Stimulated activated CD4-positive, alpha-beta T cell treated with anti-CD3 and anti-CD28 coated beads, Interleukin-4, amount 100 ng/mL, for 24 hours (primary cell): ENCODE measurements at places on chromosomes 4 and X.

DNA sequence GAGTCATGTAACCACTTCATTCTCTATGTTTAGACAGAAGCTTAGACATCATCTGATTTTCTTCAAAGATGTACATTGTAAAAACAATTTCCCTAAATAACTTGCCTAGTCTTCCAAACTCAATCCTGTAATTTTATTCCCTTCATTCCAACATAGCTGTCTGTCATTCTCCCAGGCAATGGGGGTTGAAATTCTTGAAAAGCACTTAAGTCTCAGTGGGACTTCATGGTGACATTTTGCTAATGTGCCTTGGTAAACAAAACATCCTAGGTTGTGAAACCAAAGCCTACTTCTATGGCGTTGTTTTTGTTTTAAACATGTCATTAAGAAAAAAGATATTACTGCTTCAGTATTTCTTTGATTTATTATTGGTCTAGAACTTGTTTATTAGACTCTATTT, 122.0 kb upstream of the NRK start:
- no peak for DNase-seq

DNA sequence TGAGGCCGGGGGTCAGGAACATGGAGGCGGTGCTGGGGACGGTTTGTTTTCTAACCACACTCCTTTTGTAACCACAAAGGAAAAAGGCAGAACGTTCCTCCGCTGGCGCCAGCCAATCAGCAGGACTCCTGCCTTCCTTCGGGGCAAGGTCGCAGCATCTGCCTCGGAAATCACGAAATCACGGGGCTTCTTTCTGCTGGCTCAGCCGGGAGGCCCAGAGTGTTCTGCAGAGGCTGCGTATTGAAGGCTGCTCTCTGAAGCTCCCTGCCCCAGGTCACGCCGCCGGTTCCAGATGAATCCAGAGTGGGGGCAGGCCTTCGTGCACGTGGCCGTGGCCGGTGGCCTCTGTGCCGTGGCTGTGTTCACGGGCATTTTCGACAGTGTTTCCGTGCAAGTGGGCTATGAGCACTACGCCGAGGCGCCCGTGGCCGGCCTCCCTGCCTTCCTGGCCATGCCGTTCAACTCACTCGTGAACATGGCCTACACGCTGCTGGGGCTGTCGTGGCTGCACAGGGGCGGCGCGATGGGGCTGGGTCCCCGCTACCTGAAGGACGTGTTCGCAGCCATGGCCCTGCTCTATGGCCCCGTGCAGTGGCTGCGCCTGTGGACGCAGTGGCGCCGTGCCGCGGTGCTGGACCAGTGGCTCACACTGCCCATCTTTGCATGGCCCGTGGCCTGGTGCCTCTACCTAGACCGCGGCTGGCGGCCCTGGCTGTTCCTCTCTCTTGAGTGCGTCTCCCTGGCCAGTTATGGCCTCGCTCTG, 9.4 kb downstream of the TMEM187 start:
- DNase-seq: peak; percentile 60

- no peak for DNase-seq
Measured at GRCh38 chr4:62670514-62670913, 1470.4 kb downstream of the ADGRL3 start.

DNA sequence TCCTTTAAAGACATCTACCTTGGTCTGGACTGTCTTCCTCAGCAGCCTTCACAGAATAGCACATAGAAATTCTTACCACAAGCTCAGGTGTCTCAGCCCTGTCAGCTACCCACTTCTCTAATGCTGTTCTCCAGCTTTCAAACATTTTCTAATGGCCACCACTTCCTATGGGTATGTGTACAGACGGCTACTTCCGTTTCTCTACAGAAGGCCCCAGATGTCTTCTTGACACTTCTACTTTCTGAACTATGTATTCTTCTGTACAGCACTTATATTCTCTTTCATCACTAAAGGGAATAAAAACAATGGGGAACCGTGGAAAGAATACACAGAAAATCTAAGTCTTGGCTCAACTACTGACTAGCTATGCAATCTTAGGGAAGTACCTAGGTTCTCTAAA, 13.3 kb downstream of the OPHN1 start:
- DNase-seq: no peak

GRCh38 chr4:32396507-32397070, 1676.4 kb downstream of the PCDH7 start:
- no peak for DNase-seq

GRCh38 chr4:138639018-138639741, 376.4 kb upstream of the NOCT start:
- no peak for DNase-seq

- DNase-seq: no peak
Measured at GRCh38 chrX:118522230-118522926, 26.8 kb downstream of the DOCK11 start.

- DNase-seq: no peak
Measured at GRCh38 chr4:173684223-173684622, 154.2 kb upstream of the HAND2 start.

GRCh38 chr4:48844843-48845242, 14.0 kb downstream of the OCIAD1 start:
- DNase-seq: no peak

DNA sequence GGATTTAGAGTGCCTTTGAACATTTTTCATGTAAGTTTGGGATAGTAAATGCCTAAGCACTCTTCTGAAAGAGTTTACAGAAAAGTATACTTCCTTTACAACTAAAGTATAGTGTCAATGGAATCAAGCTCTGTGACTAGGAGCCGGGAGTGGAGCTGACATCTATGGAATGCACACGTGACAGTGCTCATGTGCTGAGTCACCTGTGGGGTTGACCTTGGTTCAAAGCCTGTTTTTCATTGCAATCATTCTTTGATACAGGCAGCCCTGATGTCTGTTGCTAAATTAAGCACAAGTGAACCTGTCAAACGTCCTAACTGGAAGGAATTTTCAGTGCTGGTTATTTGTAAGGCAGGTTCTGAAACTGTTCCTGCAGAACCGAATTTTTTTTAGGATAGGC, 82.5 kb downstream of the GPAT3 start:
- DNase-seq: no peak

GRCh38 chr4:10118048-10119004, 1.7 kb upstream of the WDR1 start:
- DNase-seq: peak; percentile 39

DNA sequence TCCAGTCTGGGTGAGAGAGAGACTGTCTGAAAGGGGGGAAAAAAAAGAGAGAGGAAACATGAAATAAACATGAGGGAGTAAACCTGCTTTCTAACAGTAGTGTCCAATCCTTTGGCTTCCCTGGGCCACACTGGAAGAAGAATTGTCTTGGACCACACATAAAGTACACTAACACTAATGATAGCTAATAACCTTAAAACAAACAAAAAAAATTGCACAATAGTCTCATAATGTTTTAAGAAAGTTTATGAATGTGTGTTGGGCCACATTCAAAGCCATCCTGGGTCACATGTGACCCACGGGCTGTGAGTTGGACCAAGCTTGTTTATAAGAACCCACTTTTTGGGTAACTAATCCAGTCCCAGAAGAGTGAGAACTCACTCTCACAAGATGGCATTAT, 30.3 kb downstream of the PDS5A start:
- DNase-seq: no peak

GRCh38 chr4:2799971-2800690, 7.2 kb downstream of the SH3BP2 start:
- DNase-seq: no peak

- no peak for DNase-seq
Measured at GRCh38 chr4:147360301-147360700, 120.6 kb upstream of the EDNRA start.

DNA sequence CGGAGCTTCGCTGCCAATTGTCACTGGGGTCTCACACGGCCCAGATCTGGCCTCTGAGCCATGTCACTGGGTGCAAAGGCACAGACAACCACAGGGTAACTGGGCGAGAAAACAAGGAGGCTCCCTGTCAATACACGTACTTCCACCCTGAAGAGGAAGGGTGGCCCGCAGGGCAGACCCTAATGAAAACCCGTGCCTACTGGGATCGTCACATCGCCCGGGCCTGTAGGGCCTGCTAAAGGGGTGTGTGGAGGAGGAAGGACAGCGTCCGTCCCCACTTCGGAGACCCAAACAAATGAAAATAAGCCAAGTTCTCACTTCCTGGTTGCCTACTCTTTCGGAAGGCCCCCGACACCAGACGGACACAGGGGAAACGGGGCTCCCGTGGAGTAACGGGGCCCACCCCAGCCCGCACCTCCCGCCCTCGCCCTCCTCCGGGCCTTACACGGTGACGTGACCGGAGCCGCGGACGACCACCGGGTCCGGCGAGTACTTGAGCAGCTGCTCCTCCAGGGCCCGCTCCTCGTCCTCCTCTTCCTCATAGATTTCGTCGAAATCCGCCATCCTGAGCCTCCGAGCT, 578 bp downstream of the CHIC2 start:
- peak; percentile 32 for DNase-seq

DNA sequence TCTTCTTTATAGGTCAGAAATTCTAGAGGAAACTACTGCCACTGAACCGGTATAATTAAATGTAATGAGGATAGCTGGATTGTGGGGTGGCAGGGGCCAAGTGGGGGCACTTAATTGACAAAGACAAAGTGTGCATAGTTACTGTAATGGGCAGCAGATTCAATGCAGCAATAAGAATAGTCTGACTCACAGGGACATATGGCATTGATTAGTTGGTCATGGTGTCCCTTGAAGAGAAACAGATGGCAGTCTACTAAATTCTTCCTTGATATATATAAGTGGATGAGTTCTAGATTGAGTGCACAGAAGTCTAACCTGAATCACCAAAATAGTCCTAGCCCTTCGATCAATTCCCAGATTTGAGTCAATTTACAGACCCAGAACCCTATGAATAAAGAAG, 31.6 kb downstream of the ETDC start:
- DNase-seq: no peak

DNA sequence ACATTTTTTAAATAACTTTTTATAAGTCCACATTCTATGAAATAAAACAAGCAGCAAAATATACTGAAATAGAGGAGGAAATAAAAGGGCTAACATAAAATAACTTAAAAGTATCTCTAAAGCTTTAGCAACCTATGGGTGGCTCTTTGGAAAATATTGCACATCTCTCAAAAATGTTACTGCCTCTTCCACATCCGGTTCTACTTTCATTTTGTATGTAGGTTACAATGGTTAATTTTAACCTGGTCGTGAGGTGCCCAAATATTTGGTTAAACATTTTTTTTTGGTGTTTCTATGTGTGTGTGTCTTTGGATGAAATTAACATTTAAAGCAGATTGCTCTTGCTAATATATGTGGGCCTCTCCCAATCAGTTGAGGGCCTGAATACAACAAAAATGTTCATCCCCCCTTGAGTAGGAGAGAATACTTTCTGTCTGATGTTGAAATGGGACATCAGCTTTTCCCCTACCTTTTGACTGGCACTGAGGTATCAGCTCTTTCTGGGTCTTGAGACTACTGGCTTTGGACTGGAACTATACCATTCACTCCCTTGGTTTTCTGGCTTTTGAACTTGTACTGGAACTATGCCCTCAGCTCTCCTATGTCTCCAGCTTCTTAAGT, 353.0 kb downstream of the ADAM29 start:
- DNase-seq: no peak

GRCh38 chrX:134600714-134601113, 57.6 kb downstream of the PLAC1 start:
- no peak for DNase-seq

GRCh38 chr4:7151668-7152227, 40.6 kb upstream of the SORCS2 start:
- no peak for DNase-seq

DNA sequence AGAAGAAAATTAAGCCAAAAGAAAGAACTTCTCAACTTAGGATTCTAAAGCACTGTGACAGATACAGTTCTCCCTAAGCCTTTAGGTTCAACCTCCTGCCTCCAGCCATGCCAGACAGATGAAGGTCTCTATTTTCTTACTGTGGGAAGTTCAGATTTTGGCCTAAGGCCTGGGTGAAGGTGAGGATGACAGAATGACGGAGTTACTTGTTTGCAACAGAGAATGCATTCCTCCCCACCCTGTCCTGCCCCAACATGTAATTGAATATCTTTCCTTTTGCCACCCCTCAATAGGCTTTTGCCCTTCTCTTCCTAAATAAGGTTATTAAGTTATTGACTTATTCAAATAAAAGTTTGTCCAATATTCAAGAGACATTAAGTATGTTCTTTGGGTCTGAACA, 25.6 kb downstream of the SLC16A2 start:
- no peak for DNase-seq

DNA sequence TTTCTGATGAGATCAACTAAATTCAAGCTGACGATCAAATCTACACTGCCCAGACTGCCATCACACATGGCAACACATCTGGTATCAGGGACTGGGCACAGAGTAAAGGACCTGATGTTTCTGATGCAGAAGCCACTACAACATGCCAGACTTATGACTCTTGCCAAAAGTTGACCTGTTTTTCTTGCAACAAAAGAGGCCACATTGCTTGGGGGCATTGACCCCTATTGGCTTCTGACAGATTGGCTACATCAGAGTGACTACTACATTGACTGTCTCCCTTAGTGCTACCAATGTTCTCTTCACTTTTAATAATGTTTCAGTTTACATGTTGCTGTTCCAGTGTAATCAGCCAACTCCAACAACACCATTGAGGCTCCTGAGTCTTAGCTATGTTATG, 15.3 kb upstream of the SMIM10 start:
- no peak for DNase-seq

DNA sequence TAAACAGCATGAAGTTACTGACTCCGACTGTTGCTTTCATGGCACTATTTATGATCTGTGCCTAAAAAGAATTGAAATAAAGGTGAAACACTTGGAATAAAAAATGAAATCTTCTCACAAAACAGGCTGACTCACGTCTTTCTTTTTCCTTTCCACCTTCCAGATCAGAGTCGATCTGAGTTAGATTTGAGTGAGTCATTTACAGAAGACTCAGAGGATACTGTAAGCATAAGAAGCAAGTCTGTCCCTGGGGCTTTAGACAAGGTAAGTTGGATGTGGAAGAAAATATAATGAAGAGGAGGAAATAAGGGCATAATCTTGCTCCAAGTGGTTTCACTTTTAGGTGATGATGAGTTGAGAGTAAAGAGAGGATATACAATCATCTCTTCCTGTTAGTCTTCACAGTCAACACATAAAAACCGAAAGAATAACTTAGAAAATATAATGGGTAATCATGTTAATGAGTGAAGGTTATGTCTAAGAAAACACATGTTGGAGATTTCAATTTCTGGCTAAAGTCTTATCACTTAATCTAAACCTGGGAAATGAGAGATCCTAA, 89.7 kb downstream of the SYTL5 start:
- DNase-seq: no peak

DNA sequence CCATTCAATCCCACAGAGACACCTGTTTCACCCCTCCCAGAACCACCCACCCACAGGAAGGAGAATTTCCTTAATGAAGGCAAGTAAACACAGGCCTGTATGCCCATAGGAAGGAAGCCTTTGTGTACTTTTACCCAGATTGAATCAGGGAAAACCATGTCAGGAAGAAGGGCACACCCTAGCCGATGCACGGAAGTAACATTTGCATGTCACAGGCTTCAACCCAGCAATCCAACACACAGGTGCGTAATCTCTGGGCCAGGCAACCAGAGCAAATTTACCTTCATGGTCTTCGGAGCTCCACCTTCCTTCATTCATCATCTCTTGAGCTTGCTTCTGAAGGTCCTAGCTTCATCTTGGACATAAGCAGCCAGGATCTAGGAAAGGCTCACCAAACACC, 206.3 kb downstream of the SHROOM3 start:
- no peak for DNase-seq

- no peak for DNase-seq
Measured at GRCh38 chr4:7224878-7225533, 32.7 kb downstream of the SORCS2 start.

GRCh38 chr4:136831553-136831952, 700.7 kb downstream of the PCDH18 start:
- DNase-seq: no peak
